Myocyte (in vitro differentiated cells): ENCODE measurements at places on chromosomes 4 and X. TPM values are rescaled to one million over a fixed set of nuclear protein-coding genes. Genes with fewer than 3 reads are reported as not detected.
A peak's percentile ranks its signal among the peaks of the same experiment; 100 is the strongest.

Gene TCEAL7
- total RNA-seq, result 54.0 and 66.3 TPM in 2 replicates

Gene ITIH6
- not detected in 2 replicates for total RNA-seq

Gene DMP1
- 0.08 TPM in 1 of 2 replicates, not detected in the other for total RNA-seq

DNA sequence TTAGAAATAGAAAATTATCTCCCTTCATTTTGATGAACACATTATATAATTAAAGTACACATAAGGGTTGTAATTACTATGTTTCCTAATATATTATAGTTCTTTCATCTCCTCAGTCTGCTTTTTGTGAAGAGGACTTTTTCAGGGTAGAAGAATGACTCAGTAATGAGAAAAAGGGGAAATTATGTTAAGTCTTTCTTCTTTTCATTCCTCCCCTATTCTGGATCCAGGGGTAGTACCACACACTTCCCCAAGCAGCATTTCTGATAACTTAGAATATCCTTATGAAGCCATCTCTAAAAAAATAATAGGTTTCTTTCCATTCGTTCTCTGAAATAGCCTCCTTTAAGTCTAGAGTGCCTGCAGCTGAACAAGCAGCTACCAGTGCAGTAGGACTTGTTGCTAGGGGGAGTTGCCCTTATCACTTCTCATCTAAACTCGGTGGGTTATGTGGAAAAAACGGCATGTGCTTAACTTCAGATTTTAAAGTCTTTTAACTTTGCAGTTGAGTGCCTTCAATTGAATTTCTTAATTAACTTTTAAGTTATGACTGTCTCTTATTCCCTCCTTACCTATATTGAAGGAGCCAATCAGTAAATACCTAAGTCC is 184.8 kb downstream of the ARHGAP24 start:
- DNase-seq, result no peak

Gene GABRB1
- total RNA-seq, result not detected in 2 replicates

Gene TLR3
- total RNA-seq, result 2.8 and 3.6 TPM in 2 replicates

Gene PNCK
- 1.1 and 2.1 TPM in 2 replicates for total RNA-seq

DNA sequence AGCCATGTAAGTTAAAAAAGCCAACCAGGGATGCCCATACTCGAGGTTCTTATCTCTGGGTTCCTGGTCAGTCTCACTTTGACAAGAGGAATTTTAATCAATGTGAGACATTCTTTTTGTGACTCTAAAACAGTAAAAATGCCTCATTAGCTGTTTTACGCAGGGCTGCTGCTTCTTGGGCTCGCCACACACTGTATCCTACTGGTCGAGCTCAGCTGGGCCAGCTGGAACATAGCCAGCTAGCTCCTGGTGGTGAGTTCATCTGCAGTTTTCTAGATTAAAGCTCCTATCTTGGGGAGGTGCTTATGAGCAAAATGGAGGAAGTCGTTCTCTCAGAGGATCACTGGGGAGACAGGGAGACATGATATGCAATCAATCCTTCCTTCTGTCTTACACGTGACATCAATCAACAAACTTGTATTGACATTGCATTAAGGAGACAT is 55.9 kb upstream of the LEF1 start:
- DNase-seq, result peak; percentile 60

DNA sequence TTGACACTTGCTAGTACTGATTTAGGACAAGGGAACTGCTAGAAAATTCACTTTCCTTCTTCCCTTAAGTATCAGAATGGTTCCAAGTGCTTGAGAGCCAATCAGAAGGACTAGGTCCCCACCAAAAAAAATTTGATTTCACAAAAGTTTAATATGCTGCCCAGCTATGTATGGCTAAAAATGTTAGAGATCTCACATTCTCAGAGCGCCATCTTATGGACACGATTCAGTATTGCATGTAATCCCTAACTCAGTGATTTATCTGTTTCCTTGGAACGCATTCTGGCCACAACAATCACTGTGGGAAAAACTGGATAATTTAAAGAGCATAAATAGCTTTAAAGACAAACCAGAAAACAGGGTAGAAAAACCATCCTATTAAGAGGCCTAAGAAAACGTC is 255.1 kb upstream of the GPC4 start:
- peak; percentile 34 for DNase-seq

- no peak for DNase-seq
Measured at GRCh38 chr4:146059151-146059550, 116.4 kb upstream of the LSM6 start.

Gene SSX7
- not detected in 2 replicates for total RNA-seq

DNA sequence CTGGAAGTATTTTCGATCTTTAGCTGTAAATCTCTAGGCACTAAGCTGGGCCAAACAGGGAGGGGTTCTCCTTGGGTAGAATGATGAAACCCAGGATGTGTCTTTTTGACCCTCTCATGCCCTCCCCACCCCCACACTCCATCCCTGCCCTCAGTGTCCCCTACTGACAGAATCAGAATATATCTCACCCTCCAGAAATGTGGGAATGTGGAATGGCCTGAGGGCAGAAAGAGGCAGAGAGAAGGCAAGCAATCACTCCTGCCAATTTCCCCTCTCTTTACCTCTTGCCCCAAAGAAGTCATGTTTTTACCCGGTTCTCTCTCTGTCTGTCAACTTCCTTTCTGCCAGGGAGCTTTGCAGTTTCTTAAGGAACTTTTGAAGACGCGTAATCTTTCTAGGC is 34.4 kb downstream of the RAP2C start:
- no peak for DNase-seq

Gene TEX13B
- not detected in 2 replicates for total RNA-seq

DNA sequence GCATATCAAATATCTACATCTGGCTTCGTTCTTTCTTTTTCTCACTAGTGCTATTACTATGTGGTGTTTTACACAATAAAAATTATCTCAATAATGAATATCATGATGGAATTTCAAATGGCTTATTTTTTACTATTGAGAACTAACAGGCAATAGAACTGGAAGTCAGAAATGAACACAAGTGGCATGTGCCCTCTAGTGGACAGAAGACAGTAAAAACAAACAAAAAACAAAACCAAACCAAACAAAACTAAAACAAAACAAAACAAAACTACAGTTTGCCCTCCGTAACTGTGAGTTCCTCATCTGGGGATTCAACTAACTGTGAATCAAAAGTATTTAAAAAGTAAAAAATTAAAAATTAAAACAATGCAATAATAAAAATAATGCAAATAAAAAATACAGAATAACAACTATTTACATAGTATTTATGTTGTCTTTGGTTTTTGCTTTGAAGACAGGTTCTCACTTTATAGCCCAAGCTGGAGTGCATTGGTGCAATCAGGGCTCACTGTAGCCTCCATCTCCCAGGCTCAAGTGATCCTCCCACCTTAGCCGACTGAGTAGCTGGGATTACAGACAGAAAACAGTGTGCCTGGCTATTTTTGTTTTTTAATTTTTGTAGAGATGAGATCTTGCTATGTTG is 195.6 kb upstream of the TACR3 start:
- peak; percentile 42 for DNase-seq

Gene CYBB
- total RNA-seq, result 0.05 and 0.08 TPM in 2 replicates

- no peak for DNase-seq
Measured at GRCh38 chr4:6375620-6376295, 96.7 kb downstream of the PPP2R2C start.

- DNase-seq, result no peak
Measured at GRCh38 chrX:9285342-9285771, 179.5 kb upstream of the TBL1X start.

DNA sequence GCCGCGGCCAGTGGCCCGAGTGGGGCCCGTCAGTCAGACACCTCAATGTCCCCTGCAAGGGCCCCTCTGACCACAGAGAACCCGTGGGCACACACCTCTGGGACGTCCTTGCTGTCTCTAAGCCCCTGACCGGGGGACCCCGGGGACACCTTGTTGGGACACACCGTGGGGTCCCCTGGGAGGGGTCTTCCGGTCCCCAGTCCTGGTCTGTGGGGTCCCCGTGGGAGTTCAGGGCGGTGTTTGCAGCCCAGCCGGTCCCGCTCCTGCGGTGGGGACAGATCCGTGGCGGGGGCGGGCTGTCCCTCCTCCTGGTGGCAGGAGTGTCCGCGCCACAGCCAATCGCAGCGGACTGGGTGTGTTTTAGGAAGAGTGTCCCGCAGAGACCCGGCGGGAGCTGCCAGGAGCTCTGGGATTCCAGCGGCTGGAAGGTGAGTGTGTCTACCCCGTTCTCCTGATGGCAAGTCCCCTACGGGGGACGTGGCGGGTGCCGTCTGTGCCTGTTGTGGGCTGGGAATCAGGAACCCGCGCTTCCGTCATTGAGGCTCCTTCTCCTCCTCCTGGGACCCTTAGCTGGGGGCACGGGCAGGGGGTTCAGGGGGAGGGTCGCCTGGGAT is 5.1 kb upstream of the PLCXD1 start:
- DNase-seq, result peak; percentile 52

- DNase-seq, result no peak
Measured at GRCh38 chrX:71109051-71109450, 2.3 kb downstream of the IL2RG start.

DNA sequence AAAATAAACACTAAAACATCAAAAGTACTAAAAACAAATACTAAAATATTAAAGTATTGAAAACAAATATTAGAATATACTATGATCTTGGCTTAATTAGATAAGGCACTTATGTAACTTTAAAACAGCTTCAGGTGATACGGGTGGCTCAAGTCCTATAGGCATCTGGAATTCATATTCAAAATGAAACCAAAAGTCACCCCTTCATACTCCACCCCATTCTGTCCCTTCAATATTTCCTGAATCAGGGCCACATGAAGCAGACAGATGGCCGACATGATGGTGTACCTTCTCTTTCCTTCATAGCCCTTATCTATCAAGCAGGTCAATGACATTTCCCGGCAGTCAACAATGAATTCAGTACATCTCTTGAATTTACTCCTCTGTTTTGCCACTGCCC is 71.9 kb upstream of the MAGEB10 start:
- DNase-seq, result no peak
